ENCODE measurements at places on chromosomes 5 and 9.
A peak's percentile ranks its signal among the peaks of the same experiment; 100 is the strongest.

DNA sequence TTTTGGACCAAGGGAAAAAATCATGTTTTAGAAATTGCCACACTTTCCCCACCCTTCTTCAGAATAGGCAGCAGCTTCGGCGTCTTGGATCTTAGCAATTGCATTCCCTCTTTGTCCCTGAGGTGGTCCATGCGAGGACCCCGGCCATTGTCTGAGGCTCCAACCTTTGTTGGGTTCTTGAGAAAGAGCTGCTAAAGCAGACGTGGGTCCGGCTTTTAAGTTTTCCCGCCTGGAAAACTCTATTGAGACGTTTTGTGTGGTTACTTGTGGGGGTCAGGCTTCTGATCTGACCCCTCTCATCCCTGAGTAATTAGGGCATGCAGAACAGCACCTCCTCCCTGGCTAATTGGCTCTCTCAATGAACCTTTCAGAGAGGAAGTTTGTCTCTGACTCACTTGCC, 509.6 kb upstream of the TNC start:
- DNase-seq = no peak

- DNase-seq = no peak
Measured at GRCh38 chr5:116738239-116738614, 163.6 kb upstream of the SEMA6A start.

DNA sequence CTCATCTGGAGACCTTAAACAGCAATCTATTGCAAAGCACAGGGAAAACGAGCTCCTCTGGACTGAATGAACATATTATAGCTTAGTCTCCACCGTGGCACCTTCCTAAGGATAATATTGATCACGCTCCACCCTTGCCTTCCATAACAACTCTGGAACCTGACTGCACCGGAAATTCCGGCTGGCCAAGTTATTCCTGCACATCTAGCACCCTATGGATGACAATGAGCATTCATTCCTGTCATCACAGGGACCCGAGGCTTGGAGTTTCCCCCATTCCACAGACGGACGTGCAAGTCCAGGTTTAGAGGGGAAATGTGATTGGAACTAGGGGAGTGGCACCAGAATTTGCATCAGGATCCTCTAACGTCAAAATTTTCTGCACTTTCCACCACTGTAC, 27.5 kb downstream of the STK10 start:
- DNase-seq = no peak

- DNase-seq = no peak
Measured at GRCh38 chr9:17624571-17624970, 45.7 kb downstream of the SH3GL2 start.

DNA sequence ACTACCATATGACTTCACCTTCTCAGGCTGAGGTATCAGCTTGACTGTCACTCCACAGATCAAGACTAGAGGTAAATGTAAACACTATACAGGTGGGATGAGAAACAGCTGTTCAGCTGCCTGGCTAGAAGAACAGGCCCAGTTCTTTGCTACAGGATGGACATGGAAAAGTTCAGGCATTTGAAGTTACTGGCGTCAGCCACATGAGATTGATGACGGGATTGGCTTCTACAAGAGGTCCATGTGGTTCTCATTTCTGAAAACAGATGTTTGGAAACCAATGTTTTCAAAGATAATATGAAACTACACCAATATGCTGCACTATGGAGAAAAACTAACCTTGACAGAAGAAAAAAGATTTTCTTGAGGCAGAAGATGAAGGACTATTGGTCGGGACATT, 324.1 kb downstream of the CDH10 start:
- no peak for DNase-seq

GRCh38 chr9:81971727-81972126, 16.8 kb upstream of the SPATA31D1 start:
- no peak for DNase-seq

DNA sequence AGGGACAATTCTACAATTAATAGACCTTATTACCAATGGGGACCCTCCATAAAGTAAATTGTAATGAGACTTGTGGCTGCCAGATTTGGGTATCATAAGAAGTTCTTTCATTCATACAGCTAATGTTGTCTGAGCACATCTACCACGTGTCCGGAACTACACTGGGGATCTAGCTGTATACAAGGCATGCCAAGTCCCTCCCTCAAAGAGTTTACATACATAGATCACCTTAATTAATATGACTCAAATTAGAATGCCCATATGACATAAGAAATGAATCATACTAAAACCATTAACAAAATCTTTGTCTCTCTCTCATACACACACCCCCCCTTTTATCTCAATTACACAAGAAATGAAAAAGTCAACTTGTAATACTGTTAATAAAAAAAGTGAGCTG, 18.0 kb upstream of the NR4A3 start:
- DNase-seq = no peak

GRCh38 chr5:52831786-52832511, 44.2 kb downstream of the ITGA1 start:
- DNase-seq = no peak

DNA sequence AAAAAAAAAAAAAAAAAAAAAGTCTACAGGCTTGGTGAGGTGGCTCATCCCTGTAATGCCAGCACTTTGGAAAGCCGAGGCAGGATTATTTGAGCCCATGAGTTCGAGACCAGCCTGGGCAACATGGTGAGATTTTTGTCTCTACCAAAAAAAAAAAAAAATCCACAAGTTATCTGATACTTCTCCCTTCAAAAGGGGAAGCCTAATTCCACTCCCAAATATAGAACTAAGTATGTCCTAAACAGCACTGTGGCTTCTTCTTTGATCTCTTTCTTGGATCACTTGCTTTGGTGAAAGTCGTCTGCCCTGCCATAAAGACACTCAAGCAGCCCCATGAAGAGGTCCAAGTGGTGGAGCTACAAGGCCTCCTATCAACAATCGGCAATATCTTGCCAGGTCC, 18.8 kb upstream of the STING1 start:
- no peak for DNase-seq

- DNase-seq = no peak
Measured at GRCh38 chr9:76618762-76619161, 145.5 kb upstream of the PCA3 start.

GRCh38 chr9:96187151-96187555, 114.8 kb downstream of the HSD17B3 start:
- no peak for DNase-seq

GRCh38 chr5:10276691-10277090, 26.6 kb downstream of the CCT5 start:
- DNase-seq = no peak

GRCh38 chr5:59123595-59124561, 541.0 kb downstream of the RAB3C start:
- DNase-seq = peak; percentile 64

- DNase-seq = no peak
Measured at GRCh38 chr9:4357929-4358328, 58.1 kb upstream of the GLIS3 start.

DNA sequence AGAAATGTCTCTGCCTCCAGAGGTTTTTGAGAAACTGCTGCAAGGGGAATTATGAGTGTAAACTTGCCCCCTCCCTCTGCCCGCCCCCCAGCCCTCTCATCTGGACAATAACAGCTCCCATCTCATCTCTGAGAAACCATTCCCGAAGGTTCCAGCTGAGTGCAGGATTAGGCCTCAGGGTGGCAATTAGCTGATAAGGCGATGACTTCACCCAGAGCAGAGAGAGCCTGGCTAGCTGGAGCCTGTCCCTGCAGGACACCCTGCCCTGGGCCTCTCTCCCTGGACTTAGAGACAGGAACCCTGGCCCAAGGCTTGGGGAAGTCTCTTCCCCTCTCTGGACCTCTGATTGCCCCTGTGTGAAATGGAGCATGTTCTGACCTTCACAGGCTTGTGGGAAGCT, 45.7 kb upstream of the HAND1 start:
- DNase-seq = no peak

GRCh38 chr5:5481206-5481605, 58.7 kb downstream of the ICE1 start:
- DNase-seq = peak; percentile 16

GRCh38 chr9:128684065-128684324, 5.0 kb upstream of the SET start:
- DNase-seq = no peak

- no peak for DNase-seq
Measured at GRCh38 chr5:148191010-148191409, 11.8 kb upstream of the SPINK6 start.

DNA sequence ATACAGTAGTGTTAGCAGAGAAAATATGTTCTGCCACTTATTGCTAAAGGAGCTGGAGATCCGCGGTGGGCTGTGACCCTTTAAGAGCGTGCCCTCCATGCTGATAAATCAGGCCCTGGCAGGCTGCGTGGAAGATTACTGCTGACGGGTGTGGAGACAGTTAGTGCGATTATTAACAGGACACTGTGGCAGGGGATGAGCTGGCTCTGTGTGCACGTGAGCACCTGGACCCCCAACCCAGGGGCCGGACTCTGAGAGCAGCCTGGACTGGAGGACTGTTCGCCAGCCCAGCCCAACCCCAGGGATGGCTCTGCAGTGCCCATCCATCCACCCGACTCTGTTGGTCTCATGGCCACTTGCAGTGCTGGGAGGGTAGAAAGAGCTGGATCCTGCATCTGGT, 162.0 kb downstream of the MELK start:
- no peak for DNase-seq

DNA sequence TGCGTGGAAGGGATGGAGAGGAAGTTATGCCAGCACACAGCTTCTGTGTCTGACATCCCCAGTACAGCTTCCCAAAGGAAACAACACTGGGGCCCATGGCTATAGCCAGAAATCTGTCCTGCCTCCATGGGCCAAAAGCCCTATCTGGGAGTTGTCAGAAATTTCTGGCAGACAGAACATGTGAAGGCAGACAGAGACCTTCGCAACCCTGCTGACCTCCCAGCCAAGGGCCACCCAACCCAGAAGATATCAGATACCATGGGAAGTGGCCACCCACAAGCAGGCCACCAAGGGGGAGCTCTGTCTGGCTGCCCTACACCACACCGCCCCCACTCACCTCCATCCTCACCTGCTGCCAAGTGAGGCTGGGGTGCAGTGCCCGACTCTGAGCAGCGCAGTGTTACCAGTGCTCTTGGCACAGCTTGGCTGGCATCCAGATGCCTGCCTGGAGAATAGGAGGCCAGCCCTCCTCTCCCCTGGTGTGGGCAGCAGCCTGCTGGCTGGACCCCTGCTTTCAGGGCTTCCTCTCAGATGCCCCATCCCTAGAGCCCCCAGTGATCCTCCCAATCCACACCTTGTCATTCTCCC, 61.6 kb upstream of the NEURL1B start:
- no peak for DNase-seq

GRCh38 chr9:137759649-137760321, 117.8 kb upstream of the CACNA1B start:
- DNase-seq = no peak

DNA sequence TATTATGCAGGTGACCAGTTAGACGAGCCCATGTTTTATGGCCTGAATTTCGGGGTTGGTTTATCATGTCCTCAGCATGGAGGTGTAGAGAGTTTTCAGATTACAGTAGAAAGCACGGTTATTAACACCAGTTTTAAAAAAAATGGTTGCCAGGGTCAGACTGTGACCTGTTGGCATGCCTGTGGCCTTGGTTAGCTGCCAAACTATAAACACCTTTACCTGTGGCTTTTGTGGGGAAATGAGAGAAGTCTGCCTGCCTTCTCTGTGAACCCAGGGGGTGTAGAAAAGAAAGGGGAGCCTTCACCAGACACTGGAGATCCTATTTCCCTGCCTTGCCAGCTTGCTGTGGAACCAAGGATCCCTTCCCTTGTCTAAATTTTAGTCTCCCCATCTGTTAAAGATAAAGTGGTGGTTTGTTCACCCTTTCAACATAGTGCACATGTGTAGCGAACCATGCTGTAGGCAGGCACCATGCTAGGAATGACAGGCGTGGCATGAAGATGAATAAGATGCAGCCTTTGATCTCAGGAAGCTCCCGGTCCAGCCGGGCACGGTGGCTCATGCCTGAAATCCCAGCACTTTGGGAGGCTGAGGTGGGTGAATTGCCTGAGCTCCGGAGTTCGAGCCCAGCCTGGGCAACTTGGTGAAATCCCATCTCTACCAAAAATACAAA, 6.1 kb upstream of the PHF19 start:
- peak; percentile 45 for DNase-seq

DNA sequence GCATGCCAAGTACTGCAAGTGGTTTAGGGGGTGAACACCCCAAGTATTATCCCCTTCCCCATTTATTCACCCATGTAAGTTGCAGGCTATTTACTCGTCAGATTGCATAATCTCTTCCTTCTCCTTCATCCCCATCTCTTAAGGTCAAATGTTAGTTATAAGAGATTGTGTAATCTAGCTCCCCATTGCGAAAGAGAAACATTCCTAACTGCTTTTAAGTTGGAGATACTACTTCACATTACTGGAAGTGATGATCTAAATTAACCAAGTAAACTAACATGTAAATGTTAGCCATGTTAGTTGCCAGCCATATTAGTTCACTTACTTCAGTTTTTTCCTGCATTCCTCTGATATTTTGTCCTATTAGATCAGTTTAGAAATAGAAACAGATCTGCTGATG, 262.3 kb downstream of the TAF11L14 start:
- DNase-seq = no peak

GRCh38 chr9:84772511-84772910, 103.0 kb downstream of the NTRK2 start:
- DNase-seq = no peak

DNA sequence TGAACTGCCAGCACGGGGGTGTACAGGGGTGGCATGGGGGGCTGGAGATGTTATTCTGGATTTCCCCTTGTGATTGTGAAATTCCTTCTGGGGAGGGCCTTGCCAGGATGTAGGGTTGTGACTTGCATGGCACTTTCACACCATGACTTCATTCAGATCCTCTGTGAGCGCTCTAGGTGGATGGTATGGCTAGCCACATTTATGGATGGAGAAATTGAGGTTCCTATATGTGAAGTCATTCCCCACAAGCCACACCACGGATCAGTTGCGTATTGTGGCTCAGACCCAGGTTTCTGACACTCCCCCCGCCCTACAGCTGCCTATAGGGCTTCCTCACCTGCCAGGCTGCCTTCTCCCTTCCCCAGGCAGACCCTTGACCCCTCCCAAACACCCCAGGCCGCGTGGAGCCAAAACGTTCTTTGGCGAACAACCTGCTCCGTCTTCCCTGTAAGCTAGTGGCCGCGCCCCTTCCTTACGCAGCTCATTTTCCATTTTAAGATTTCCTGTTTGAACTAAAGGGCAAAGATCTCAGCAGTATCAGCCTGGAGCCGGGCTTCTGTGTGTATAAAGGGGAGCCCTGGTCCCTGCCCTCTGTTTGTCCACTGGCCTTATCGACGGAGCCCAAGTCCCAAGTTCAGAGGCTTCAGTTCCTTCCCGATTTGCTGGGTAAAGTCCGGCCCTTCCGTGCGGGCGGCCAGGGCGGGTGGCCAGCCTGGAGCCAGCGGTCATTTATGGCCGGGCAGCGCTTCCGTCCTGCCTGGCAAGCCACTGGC, 97.8 kb upstream of the KLF4 start:
- DNase-seq = no peak

All from CD4-positive, alpha-beta memory T cell (primary cell).